NK-92 treated with Interleukin-12 subunit alpha and Interleukin-12 subunit beta, amount 100 ng/mL, for 24 hours (cell line): ENCODE measurements at places on chromosomes 16 and 17.

GRCh38 chr16:67349172-67349571 lies 22.6 kb downstream of the LRRC36 start:
- no peak for DNase-seq

DNA sequence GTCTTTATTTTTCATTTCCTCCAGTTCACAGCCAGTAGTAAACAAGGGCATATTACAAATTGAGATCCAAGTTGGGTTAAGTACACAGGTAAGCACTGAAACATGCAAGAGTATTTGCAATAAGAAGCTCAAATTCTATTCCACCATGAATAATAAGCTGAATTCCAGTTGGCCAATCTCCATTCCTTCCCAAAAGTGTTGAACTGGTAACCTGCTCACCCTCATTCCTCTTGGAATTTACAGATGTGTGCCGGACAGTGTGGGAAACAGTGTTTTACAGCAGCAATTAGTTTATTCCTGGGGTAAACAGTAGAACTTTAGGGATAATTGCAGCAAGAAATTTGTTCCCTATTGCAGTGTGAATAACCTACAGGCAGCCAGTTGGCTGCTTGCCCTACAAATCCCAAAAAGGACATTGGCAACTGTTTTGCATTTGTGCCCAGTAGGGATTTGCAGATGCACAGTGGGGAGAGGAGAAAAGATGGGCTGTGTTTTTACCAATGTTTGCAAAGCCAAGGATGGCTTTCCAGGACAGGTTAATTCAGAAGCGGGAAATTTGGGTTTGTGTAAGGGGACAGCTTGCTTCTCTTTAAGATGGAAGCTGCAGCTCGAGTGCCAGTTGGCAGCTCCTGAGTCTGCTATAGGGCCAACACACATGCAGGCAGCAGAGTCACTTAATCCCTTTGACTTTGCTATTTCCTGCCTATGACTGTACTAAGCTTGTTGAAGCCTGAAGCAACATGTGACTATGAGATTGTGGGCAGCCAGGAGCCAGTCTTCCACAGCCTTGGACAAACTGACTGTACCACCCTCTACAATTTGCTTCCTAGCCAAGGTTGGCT lies 318.9 kb downstream of the MAP2K6 start:
- no peak for DNase-seq

DNA sequence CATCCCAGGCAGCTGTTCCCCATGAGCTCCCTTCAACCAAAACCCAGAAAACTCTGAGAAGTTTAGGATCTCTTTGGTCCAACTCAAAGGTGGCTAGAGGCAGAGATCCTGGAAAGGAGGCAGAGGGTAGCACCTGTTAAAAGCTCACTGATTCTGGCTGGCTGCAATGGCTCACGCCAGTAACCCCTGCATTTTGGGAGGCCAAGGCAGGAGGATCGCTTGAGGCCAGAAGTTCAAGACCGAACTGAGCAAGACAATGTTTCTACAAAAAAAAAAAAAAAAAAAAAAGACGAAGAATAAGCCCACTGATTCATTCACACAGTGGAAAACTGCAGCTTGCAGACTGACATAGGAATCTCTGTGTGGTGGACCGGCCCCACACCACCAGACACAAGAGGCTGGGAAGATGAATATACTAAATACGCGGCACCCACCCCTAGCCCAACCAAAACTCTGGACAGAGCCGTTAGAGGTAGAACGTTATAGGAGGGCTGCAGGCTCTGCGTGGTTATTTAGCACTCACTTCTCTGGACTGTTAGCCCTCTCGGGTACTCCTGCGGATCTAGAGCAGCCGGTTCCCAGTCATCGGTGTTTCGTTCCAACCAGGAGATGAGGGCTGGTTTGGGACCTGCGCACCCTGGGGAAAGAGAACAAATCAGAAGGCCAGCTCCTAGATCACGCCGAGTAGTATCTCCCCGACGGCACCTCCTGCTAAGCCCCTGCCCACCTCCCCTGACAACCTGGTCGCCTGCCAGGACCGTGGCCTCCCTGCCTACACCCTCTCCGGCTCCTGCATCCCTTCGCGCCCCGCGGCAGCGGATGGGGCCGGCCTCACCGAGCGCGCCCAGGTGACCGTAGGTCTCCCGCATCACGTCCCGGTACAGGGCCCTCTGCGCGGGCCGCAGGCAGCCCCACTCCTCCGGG lies 925 bp downstream of the ZNF689 start:
- no peak for DNase-seq

- DNase-seq, result no peak
These were observed 30.1 kb downstream of the VPS35 start for GRCh38 chr16:46658925-46659324.

- DNase-seq, result no peak
These were observed 5.9 kb downstream of the LITAFD start for GRCh38 chr16:8887952-8888560.

DNA sequence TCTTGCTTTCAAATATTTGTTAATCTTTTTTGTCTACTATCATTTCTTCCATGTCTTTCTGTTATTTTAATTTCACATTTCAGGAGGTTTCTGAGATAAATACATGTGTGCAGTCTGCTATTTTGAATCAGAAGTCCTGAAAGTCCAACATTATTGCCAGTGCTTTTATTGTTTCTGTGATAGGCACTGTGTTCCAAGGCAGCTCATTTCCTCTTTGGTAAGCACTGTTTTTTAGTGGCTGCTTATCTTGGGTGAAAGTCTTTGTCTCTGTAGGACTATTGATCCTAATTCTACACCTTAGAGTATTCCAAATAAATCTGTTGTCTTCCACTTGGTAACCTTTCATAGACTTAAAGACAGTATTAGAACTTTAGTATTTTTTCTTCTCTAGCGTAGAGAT lies 76.1 kb downstream of the PPM1E start:
- DNase-seq, result no peak

DNA sequence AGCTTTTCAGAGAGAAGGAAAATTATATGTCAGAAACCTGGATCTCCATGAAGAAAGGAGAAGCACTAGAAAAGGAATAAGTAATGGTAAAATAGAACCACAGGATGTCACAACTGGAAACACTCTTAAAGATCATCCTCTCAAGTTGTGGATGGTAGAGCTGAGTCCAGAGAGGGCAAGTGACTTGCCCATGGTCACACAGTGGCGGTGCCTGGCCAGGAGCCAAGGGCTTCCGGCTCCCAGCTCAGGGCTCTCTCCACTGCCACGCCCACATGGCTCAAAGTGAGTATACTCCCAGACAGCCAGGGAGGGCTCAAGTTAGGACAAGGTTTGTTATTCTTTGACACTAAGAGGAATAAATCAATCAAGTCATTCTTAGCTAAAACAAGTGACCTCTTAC lies 159.8 kb downstream of the COPRS start:
- no peak for DNase-seq

- no peak for DNase-seq
These were observed 164.6 kb downstream of the VPS53 start for GRCh38 chr17:550041-550398.

DNA sequence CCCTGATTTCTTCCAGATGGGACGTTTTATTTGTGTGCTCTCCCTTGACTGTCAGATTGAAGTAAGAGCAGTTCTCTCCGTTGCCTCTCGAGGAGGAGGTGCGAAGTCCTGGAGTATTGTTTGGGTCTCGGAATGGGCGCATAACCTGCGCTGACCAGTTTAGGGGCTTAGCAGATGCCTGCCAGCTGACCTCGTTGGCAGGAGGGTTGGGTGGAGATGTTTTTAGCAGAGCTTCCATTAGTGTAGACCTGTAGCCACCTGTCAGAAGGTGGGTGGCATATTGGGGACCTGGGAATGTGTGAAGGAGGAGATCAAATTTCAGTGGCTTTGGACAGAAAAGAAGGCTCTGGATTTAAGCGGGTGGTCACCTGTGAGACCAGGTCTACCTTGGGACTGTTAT lies 3.6 kb downstream of the RASD1 start:
- no peak for DNase-seq

DNA sequence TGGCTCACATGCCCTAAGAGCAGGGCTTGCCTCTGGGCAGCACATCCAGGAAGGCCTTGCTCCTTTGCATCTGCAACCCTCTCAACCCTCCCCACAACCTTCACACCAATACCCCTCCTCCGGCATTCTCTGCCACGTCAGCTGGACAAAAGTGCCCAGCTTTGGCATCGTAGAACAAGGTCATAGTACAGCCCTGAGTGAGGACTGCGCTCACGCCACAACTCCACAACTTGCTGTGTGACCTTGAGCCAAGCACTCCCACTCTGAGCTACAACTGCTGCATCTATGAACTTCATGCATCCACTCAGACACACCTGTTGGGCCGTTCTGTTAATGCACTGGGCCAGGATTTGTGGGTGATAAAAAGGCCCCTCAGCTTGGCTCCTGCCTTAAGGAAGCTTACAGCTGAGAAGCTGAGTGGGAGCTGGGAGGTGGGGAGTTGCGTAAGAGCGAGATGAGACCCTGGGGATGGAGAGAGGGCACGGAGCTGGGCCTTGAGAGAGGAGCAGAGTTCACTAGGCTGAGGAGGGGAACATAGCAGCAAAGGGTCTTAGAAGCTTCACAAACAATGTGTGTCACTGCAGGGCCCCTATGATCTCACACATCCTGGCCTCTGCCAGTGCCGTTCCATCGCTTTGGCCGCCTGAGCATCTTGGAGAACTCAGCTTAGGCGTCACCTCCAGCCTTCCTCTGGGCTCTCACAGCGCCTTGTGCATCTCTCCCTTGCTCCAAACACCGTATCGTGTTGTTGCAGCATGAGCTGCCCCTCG lies 8.6 kb upstream of the MRC2 start:
- DNase-seq, result no peak

DNA sequence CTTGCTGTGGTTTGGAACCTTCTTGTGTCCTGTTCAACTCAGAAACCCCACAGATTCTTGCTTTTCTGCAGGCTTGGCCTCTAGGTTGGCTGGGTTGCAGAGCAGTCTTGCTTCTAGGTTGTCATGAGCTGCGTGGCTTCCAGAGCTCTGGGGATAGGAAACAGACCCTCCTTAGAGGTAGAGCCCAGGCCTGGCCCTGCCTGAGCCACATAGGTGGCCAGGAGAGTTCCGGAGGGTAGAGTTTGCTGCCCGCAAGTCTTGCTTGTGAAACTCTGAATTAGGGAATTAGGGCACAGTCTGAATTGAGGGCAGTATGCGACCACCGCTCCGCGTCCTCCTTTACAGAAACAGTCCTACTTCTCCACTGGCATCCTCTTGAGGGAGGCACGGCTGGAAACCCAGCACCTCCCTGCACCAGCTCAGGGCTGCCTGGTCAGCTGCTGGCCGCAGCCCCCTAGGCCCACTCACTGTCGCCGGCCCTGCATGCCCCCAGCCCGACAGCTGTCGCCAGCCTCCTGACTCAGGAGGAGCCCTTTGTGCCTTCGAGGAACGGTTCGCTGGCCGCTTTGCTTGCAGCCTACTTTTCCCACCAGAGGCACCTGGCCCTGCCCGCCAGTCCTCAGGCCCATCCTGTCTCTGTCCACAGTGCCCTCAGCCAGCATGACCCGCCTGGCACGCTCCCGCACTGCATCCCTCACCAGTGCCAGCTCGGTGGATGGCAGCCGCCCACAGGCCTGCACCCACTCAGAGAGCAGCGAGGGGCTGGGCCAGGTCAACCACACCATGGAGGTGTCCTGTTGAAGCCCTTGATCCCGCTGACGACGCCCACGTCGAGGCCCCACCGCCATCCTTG lies 4.3 kb upstream of the SETD6 start:
- DNase-seq, result no peak

- DNase-seq, result peak; percentile 34
These were observed 160.6 kb upstream of the RPL38 start for GRCh38 chr17:74042744-74043486.

- no peak for DNase-seq
These were observed 24.3 kb downstream of the ZCCHC14 start for GRCh38 chr16:87468550-87468949.

- DNase-seq, result peak; percentile 20
These were observed 14.5 kb upstream of the VWA3A start for GRCh38 chr16:22077700-22078313.

GRCh38 chr16:55333684-55334083 lies 9.7 kb downstream of the IRX6 start:
- no peak for DNase-seq

DNA sequence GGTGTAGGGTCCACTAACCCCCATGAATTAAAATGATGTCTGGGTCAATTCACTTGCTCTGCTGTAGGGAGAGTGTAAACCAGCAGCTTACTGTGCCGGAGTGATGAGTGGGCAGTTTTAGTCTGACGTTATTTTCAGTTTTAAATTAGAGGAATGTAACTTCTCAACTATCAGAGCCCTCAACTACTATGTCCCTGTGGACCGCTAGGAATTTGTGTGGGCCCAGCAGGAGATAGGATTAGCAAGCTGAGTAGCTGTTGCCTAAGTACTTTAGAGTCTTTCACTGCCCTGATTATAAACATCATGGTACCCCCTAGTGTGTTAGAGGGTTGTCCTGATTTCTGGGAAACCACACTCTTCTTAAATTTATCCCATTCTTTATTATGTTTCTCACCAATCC lies 11.4 kb downstream of the MARVELD3 start:
- no peak for DNase-seq

DNA sequence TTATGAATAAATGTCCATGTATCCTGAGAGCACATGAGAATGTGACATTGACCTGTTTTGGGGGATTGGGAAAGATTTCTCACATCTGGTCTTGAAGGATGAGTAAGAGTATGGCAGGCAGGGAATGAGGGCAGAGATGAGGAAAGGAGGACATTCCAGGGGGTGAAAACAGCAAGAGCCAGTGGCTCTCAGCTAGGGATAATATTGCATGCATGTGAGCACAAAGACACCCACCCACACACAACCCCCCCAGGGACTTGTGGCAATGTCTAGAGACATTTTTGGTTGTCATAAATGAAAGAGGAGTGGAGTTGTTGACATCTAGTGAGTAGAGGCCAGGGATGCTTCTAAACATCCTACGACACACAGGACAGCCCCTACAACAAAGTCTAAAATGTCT lies 6.0 kb downstream of the MYO1D start:
- no peak for DNase-seq

GRCh38 chr16:79473456-79473855 lies 127.1 kb downstream of the MAF start:
- no peak for DNase-seq

DNA sequence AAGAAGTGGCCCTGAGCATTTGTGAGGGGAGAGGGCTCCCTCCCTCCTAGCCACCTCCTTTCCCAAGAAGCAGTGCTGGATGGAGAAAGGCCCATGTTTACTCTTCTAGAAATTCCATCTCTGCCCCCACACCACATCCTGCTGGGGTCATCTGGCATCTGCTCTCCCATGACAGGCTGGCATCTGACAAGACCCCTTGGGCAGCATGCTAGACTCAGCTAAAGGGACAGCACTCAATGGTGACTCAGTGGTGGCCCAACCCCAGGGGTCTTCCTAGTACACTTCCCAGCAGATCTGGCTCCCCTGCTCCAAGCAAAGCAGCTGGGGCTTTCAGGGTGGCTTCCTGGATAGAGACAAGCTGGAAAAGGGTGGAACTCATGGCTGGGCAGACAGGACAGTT lies 14.4 kb downstream of the SLC38A7 start:
- no peak for DNase-seq

- DNase-seq, result no peak
These were observed 637 bp downstream of the DHRS11 start for GRCh38 chr17:36592316-36592715.

DNA sequence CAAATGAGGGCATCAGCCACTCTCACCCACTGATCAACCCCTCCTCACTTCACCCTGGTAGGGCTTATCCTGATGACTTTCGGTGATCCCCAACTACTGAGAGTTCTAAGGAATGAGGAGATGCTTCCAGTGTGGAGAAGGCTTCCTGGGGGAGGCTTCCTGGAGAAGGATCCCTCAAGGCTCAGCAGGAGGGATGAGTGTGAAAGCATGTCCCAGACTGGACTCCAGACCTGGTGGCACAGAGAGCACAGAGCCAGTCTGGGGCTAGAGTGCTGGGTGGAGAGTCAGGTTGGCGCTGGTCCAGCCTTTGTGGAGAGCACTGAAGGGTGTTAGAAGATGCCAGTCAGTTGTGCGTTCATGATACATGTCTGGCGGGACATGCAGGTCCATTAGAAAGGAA lies 53.7 kb downstream of the PLD6 start:
- no peak for DNase-seq

- no peak for DNase-seq
These were observed 276.2 kb upstream of the IRX5 start for GRCh38 chr16:54654429-54654828.
